Activated naive CD4-positive, alpha-beta T cell treated with anti-CD3 and anti-CD28 coated beads for 36 hours (primary cell): ENCODE measurements at places on chromosomes 11 and 22. TPM values are rescaled to one million over a fixed set of nuclear protein-coding genes. Genes with fewer than 3 reads are reported as not detected.

- H3K27me3 ChIP-seq, result no peaks in the 10 kb centered on the region
- H3K36me3 ChIP-seq, result no peaks in the 10 kb centered on the region
- peaks cover 55% of the 10 kb centered on the region for H3K4me1 ChIP-seq
- H3K27ac ChIP-seq, result peak overlapping the region; percentile 87
- DNase-seq, result no peak
Observed at GRCh38 chr22:38266120-38266519, 6.7 kb downstream of the TMEM184B start.

DNA sequence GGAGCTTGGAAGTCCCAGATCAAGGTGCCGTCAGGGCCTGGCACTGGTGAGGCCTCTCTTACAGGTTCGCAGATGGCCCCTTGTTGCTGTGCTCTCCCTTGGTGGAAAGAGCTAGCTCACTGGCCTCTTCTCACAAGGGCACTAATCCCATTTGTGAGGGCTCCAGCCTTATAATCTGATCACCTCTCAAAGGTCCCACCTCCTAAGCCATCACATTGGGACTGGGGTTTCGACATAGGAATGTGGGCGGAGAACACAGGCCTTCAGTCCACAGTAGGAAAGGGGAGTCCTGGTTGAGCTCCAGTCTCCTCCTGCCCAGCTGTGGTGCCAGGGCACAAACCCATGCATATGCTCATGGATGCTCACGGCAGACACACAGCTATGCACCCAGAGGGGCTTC, 14.0 kb upstream of the LRRC32 start:
- peaks cover 14% of the 10 kb centered on the region for H3K4me1 ChIP-seq
- peaks cover 5% of the 10 kb centered on the region for H3K27me3 ChIP-seq
- no peak overlapping the region for H3K27ac ChIP-seq
- H3K4me3 ChIP-seq, result no peak overlapping the region

DNA sequence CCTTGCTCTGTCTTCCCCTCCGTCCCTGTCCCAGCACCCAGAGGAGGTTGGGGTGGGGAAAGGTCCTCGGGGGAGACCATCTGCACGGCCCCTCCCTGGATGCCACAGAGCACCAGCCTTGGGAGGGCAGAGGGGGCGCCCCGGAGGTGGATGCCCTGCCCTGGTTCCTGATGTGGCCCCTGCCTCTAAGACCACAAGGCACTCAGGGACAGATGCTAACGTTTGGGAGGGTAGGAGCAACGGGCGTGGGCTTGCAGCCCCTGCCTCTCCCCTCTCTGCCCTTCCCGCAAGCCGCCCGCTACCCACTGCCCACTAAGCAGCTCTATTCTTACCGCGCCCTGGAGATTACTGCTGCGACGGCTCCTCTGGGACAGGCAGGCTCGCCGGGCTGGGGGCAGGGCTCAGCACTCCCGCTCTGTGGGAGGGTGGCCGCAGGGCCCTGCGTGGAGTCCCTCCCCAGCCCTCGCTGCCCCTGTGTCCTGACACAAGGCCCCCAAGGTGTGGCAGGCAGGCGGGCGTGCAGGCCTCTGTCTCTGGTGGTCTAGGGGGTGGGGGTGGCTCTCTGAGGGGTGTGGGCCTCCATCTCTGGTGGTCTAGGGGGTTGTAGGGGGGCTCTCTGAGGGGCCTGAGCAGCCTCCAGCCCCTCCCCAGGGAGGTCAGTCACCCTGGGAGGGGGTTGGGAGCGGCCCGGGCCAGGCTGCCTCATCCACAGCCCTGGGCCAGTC, 14.9 kb downstream of the BRSK2 start:
- H3K27ac ChIP-seq, result no peak overlapping the region
- no peaks in the 10 kb centered on the region for H3K4me1 ChIP-seq
- H3K36me3 ChIP-seq, result no peaks in the 10 kb centered on the region
- no peak for DNase-seq

DNA sequence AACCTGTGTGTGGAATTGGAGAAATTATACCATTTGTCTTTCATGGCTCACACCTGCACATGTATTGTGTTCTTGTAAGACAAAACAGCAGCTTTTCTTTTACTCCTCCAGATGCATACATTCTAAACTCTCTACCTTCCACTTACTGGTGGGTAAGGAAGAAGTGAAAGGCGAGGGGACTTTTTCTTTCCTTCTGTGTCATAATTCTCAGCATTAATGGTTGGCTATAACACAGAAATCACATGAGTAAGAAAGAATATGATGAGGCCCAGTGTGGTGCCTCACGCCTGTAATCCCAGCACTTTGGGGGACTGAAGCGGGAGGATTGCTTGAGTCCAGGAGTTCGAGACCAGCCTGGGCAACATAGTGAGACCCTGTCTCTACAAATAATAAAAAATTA, 57.8 kb upstream of the SHANK2 start:
- H3K4me3 ChIP-seq, result no peak overlapping the region
- no peaks in the 10 kb centered on the region for H3K27me3 ChIP-seq
- no peak overlapping the region for H3K27ac ChIP-seq
- no peaks in the 10 kb centered on the region for H3K4me1 ChIP-seq
- DNase-seq, result no peak

GRCh38 chr22:45190202-45190872, 26.6 kb downstream of the NUP50 start:
- H3K4me3 ChIP-seq, result no peak overlapping the region
- DNase-seq, result no peak
- H3K27ac ChIP-seq, result no peak overlapping the region
- peaks cover 4% of the 10 kb centered on the region for H3K36me3 ChIP-seq
- H3K27me3 ChIP-seq, result no peaks in the 10 kb centered on the region

DNA sequence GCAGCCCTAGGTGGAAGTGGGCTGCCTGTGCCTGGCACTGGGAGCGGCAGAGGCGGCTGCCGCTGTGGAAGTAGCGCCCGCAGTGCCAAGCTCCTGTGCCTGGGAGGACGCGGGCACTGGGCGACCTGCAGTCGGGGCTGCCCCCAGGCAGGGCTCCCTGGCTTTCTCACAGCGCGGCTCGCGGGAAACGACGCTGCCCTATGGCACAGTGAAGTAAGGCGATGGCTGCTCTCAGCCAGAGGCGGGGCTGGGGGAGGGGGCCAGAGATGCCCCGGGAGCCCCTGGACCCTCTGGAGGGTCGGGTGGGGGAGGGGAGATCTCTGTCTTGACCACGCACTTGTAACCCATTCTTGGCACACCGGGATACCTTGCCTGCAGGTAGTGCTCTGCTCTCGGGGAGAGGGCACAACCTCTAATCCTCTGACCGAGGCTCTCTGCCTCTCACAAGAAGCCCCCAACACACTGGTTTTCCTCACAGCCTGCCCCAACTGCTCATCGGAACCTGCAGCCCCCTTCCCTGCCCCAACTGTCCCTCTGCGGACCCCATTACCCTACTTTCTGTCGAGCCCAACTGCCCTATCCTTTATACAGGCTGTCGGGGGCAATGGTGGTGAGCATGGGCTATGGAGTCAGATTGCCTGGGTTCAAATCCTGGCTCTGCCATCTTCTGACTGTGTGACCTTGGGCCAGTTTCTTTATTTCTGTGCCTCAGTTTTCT, 32.2 kb upstream of the TRIM29 start:
- no peak overlapping the region for H3K27ac ChIP-seq
- H3K4me1 ChIP-seq, result peaks cover 4% of the 10 kb centered on the region
- peaks cover 57% of the 10 kb centered on the region for H3K27me3 ChIP-seq
- H3K4me3 ChIP-seq, result no peak overlapping the region
- H3K36me3 ChIP-seq, result no peaks in the 10 kb centered on the region

- no peak overlapping the region for H3K4me3 ChIP-seq
- H3K4me1 ChIP-seq, result no peaks in the 10 kb centered on the region
- H3K36me3 ChIP-seq, result no peaks in the 10 kb centered on the region
- peak; percentile 53 for DNase-seq
- H3K27me3 ChIP-seq, result peaks cover 5% of the 10 kb centered on the region
Observed at GRCh38 chr11:16935518-16936302, 78.5 kb downstream of the PLEKHA7 start.

DNA sequence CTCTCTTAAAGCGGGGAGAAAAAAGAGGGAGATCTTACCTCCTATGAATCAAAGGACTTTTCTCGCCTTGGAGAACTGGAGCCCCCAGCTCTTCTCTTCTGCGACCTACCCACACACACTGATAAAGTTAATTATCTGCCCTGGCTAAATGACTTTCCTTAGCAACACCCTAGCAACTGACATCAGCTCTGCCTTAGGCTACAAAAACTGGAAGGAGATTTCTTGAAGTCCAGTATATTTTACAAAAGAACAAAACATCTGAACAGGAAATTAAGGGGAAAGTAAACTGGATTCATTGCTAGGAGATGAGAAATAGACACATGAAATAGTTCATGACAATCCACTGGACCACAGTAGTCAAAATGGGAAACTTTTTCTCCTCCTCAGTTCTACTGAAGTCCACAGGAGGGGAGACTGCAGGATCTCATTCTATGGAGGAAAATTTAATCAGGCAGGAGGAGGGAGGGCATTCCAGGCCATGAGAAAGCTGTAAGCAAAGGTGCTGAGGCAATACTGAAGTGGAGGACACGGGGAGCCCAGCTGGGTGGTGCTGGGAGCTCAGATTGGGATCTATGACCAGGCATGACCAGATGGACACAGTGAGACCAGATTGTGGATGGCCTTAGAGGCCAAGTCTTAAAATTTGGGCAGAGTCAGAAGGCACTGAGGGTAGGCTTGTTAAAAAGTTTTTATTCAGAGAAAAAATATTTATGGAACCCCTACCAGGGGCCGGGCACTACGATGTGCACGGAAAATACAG, 3.7 kb upstream of the SPON1 start:
- H3K27me3 ChIP-seq, result peaks cover 19% of the 10 kb centered on the region
- no peak overlapping the region for H3K27ac ChIP-seq
- peaks cover 2% of the 10 kb centered on the region for H3K4me1 ChIP-seq

DNA sequence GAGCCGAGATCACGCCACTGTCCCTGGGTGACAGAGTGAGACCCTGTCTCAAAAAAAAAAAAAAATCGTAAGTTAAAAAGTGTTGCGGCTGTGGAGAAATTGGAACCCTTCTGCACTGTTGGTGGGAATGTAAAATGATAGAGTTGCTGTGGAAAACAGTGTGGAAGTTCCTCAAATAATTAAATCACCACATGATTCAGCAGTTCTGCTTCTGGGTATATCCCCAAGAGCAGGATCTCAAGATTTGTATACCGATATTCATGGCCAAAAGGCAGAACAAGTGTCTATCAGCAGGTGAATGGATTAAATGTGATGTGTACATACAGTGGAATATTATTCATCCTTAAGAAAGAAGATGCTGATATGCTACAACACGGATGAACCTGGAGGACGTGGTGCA, 3.8 kb downstream of the SELENOO start:
- peaks cover 12% of the 10 kb centered on the region for H3K36me3 ChIP-seq
- peaks cover 19% of the 10 kb centered on the region for H3K4me1 ChIP-seq
- no peaks in the 10 kb centered on the region for H3K27me3 ChIP-seq
- DNase-seq, result no peak

GRCh38 chr22:25352294-25352680, 132.8 kb downstream of the CRYBB2 start:
- no peak overlapping the region for H3K4me3 ChIP-seq
- no peaks in the 10 kb centered on the region for H3K4me1 ChIP-seq
- H3K27me3 ChIP-seq, result no peaks in the 10 kb centered on the region
- no peak overlapping the region for H3K27ac ChIP-seq
- DNase-seq, result no peak

GRCh38 chr11:117950301-117950700, 21.1 kb upstream of the TMPRSS13 start:
- H3K27me3 ChIP-seq, result no peaks in the 10 kb centered on the region
- H3K4me3 ChIP-seq, result no peak overlapping the region
- H3K4me1 ChIP-seq, result peaks cover 80% of the 10 kb centered on the region
- peak; percentile 67 for DNase-seq
- H3K36me3 ChIP-seq, result no peaks in the 10 kb centered on the region

DNA sequence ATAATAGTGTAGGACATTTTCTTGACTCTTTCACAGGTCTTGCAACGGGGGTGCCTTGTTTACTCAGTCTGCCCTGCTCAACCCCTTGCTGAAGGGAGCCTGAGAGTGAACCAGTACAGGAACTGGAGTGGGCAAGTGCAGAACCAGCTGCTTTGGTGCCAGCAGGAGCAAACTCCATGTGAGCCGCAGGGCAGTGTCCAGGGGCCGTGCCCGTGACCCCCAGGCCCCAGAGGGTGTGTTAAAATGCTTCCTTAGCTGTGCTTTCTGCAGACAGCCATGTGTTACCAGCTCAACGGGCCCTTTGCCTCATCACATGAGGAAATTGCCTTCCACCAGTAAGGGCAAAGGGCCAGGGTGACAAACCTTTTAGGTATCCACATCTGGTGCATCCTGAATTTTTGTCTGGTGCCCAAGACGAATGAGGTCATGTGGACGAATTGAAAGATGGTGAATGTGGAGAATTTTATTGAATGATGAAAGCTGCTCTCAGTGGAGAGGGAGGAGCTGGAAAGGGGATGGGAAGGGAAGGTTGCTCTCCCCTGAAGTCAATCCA, 53.6 kb upstream of the OR5D13 start:
- DNase-seq, result no peak
- H3K27ac ChIP-seq, result no peak overlapping the region
- no peaks in the 10 kb centered on the region for H3K36me3 ChIP-seq
- H3K4me3 ChIP-seq, result no peak overlapping the region
- H3K4me1 ChIP-seq, result no peaks in the 10 kb centered on the region
- H3K27me3 ChIP-seq, result no peaks in the 10 kb centered on the region

GRCh38 chr11:2718817-2719438, 19.1 kb upstream of the KCNQ1OT1 start:
- no peak overlapping the region for H3K27ac ChIP-seq
- H3K36me3 ChIP-seq, result no peaks in the 10 kb centered on the region
- no peak for DNase-seq
- H3K4me3 ChIP-seq, result no peak overlapping the region
- no peaks in the 10 kb centered on the region for H3K27me3 ChIP-seq

DNA sequence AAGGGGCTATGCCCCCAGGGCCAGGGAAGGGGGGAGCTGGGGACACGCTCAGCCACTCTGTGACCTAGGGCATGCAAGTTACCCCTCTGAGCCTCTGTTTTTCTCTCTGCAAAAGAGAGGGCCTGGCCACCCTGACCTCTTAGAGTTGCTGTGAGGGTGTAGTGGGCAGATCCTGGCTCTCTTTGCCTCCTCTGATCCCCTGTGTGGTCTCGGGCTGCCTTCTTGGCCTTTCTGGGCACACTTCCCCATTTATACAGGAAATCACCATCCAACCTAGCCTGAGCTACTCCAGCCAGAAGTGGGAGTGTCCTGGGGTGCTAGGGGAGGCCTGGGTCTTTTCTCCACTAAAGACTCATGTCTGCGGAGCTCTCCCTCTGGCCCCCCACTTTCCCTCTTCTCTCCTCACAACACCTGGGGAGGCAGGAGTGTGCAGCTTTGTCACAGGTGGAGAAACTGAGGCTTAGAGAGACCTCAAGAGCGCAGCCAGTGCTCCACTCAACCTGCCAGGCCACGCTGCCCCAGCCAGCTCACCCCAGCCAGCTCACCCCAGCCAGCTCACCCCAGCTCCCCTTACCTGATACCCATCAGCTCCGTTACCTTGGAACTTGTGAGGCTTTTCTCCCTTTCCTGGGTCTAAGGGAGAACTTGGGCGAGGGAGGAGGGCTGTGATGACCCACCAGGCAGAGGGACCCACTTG, 1.4 kb downstream of the AIFM3 start:
- peaks cover 2% of the 10 kb centered on the region for H3K27me3 ChIP-seq
- H3K4me1 ChIP-seq, result peaks cover 5% of the 10 kb centered on the region
- no peak for DNase-seq

- no peak overlapping the region for H3K4me3 ChIP-seq
- H3K27me3 ChIP-seq, result no peaks in the 10 kb centered on the region
- no peak overlapping the region for H3K27ac ChIP-seq
- H3K4me1 ChIP-seq, result no peaks in the 10 kb centered on the region
- no peak for DNase-seq
Observed at GRCh38 chr11:92136797-92137196, 87.8 kb upstream of the FAT3 start.

Gene RHOD
- total RNA-seq, result 0.64 TPM

Gene ARHGAP42
- not detected for total RNA-seq

Gene CLCF1
- total RNA-seq, result not detected

Gene GAL
- total RNA-seq, result 3.9 TPM

Gene CST6
- not detected for total RNA-seq

Gene PACSIN3
- 6.5 TPM for total RNA-seq

Gene OR10A2
- total RNA-seq, result not detected

Gene SLC25A1
- 58.4 TPM for total RNA-seq
